ENCODE measurements at places on chromosomes 11 and 22.
A peak's percentile ranks its signal among the peaks of the same experiment; 100 is the strongest.

DNA sequence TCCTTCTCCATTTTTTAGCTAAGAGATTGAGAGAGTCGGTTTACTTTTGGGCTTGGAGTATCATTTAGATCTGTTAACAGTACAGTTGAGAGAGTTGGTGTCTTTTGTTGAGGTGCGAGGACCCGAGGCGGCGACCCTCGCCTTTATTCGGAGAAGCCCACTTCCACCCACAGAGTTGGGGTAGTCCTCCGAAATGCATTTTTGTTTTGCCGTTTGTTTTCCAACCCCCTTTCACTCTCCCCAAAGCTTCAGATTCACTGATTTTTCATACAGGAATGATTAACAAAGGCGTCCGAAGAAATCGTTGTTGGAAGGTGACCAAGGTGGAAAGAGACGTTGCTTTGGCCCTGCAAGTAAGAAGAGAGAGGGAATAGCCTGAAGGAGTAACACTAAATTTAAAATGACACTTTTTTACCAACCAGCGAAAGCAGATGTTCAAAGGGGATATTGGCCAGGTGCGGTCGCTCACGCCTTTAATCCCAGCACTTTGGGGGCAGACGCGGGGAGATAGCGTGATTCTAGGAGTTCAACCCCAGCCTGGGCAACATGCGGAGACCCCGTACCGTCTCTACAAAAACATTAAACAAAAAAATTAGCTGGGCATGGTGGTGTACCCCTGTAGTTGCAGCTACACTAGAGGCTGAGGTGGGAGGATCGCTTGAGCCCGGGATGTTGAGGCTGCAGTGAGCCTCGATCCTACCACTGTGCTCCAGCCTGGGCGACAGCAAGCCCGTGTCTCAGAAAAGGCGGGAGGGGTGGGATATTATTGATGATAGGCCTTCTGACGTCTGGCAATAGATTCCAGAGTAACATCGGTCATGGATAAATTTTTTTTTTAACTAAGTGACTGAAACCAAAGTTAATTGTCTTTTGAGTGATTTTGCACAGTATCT lies 899 bp upstream of the RAB30 start:
- no peak for DNase-seq

- no peak for DNase-seq
These were observed 30.5 kb upstream of the CCDC188 start for GRCh38 chr22:20181194-20181883.

DNA sequence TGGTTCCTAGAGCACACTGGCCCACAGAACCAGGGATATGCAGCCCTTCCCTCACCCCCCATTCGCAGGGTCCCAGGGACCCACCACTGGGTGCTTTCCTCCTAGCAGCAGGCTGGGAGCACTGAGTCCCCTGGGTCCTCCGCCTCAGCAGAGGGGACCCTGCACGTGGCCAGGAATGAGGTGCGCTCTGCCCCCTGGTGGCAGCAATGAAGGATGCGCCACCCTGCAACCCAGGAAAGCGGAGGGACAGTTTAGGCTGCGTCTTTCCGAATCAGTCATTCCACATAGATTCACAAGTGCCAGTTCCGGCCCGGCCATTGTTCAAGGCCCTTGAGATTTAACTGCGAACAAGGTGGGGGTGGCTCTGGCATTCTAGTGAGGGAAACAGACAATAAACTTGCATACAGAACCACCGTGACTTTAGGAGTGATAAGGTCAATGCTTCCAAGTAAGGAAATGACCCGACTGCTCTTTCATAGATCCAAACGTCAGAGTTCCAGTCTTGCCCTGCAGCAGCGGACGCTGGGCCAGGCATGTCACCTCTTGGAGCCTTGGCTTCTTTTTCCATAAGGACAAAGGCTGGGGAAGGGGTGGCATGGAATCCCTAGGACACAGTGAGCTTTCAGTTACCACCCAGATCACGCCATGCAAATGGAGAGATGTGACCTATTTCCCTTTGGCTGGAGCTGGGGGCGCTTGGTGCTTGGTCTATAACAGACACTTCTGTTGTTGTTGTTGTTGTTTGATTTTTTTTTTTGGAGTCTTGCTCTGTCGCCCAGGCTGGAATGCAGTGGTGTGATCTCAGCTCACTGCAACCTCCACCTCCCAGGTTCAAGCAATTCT lies 7.7 kb downstream of the RIN1 start:
- peak; percentile 90 for DNase-seq

DNA sequence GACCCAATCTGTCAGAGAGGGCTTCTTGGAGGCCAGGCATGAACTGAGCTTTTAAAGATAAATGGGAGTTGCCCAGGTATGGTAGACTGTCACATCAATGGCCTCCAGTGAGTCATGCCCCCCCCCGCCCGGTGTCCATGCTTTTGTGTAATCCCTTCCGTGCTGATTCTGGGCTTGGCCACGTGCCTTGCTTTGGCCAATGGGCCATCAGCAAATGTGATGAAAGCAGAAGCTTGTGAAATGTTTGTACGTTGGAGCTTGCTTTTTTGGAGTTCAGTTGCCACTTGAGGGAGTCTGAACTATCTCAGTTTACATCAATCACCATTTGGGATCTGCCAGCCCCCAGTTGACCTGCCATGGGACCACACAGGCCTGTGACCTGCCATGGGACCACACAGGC lies 4.3 kb upstream of the THY1 start:
- peak; percentile 26 for DNase-seq

GRCh38 chr11:13857828-13858227 lies 104.7 kb upstream of the SPON1 start:
- DNase-seq = no peak

GRCh38 chr22:35581023-35581413 lies 36.1 kb downstream of the MB start:
- DNase-seq = no peak

GRCh38 chr11:118105657-118106305 lies 19.0 kb upstream of the SMIM35 start:
- no peak for DNase-seq

- no peak for DNase-seq
These were observed 82.0 kb upstream of the OR5AK2 start for GRCh38 chr11:56906683-56907148.

DNA sequence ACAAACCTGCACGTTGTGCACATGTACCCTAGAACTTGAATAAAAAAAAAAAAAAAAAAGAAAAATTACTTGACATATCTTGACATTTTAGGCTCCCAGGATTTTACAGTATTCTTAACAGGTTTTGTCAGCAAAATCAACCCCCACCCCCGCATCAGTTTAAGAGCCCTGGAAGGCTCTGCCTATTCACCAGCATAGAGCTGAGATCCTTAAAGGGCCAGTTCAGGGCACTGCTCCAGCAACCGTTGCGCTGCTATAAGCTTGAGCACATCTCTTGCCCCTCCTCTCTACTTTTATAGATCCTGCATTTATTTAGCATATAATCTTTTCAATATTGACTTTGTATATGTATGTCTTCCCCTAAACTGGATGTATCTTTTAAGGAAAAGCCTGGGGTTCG lies 697 bp upstream of the PAFAH1B2 start:
- DNase-seq = peak; percentile 39
